Stimulated activated CD4-positive, alpha-beta T cell treated with anti-CD3 and anti-CD28 coated beads, TNF-alpha, amount 100 ng/mL, for 4 hours (primary cell): ENCODE measurements at places on chromosomes 11 and 22.

GRCh38 chr11:70618431-70619101 is 220.2 kb downstream of the CTTN start:
- no peak for DNase-seq

GRCh38 chr11:10349806-10350205 is 44.9 kb downstream of the ADM start:
- DNase-seq, result no peak

- DNase-seq, result no peak
Measured at GRCh38 chr11:43541993-43542392, 138.5 kb upstream of the HSD17B12 start.

DNA sequence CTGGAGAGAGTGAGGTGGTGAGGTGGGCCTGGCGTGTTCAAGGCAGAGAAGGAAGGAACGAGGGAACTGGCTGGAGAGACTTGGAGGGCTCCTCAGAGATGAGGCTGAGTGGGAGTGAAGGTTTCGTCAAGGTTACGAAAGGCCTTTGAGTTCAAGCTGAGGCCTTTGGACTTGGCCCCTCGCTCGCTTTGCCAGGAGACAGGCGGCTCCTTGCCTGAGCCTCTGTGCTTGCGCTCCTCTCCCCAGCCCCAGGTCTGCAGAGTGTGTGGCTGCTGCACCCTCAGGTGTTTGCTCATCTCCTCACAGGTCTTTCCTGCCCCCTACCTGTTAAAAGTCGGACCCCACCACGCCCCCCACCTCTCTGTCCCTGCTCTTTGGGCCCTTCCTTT is 91.6 kb downstream of the ATXN10 start:
- no peak for DNase-seq

GRCh38 chr11:86335131-86335767 is 33.2 kb downstream of the HIKESHI start:
- DNase-seq, result no peak

GRCh38 chr22:30927806-30928205 is 40.8 kb downstream of the MORC2 start:
- DNase-seq, result no peak

- no peak for DNase-seq
Measured at GRCh38 chr22:35761037-35761436, 43.4 kb downstream of the APOL5 start.

DNA sequence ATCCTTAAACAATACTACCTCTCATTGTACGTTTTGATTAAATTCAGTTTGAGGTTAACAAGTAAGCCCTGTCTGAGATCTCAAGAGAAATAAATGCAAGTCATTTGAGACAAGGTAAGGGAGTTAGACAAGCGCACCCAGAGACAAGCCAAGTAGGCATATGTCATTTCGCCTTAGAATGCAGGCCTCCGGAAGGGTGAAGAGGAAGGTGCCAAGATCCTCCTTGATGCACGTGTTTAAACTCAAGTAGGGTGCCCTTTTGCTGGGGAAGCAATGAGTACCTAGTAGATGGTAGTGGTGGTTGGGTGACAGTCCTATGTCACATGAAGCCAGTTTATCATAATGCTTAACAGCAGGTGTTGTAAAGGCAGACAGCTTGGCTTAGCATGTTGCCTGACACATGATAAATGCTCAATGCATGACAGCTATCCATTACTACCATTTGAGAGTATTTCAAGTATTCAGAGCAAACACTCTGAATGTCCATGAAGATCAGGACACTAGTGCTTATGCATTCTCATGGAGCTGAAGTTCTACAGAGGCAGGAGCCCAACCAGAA is 415.9 kb downstream of the TMEM135 start:
- DNase-seq, result no peak

GRCh38 chr11:99781074-99781473 is 760.3 kb downstream of the CNTN5 start:
- no peak for DNase-seq

- DNase-seq, result no peak
Measured at GRCh38 chr11:59967677-59968394, 4.0 kb downstream of the OOSP4A start.

GRCh38 chr22:40462195-40462984 is 92.0 kb downstream of the SGSM3 start:
- no peak for DNase-seq

DNA sequence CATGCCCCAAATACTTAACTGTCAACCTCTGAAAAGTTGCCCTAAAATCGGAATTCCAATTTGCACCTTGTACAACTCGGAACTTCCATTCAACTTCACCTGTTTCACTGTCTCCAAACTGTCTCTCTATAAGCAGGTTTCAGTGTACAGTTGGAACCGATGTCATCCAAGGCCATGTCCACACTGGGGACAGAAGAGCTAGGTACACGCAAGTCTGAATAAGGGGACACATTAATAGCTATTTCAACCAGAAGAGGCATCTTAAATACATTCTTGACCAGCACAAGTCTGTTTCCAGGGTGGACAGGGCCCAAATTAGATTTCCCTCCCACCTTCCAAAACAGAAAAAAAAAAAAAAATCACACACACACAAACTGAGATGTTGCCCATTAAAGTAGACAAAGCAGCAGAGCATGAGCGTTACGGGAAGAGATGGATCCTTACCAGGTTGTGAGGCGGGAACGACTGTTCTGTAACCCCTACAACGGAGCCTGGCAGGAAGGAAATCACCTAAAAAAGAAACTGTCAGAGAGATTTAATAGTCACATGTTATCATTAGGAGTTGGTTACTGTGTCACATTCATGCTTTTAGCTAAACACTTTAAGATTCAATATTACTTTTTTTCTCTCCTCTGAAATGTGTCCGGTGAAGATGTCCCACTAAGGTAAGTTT is 1.7 kb downstream of the CREBZF start:
- DNase-seq, result no peak

GRCh38 chr11:91396236-91397133 is 828.1 kb upstream of the FAT3 start:
- DNase-seq, result no peak

GRCh38 chr11:64290352-64291261 is 495 bp upstream of the KCNK4 start:
- no peak for DNase-seq

GRCh38 chr11:82864268-82864667 is 36.0 kb downstream of the PRCP start:
- no peak for DNase-seq

GRCh38 chr11:3136546-3137455 is 28.3 kb downstream of the OSBPL5 start:
- DNase-seq, result no peak

DNA sequence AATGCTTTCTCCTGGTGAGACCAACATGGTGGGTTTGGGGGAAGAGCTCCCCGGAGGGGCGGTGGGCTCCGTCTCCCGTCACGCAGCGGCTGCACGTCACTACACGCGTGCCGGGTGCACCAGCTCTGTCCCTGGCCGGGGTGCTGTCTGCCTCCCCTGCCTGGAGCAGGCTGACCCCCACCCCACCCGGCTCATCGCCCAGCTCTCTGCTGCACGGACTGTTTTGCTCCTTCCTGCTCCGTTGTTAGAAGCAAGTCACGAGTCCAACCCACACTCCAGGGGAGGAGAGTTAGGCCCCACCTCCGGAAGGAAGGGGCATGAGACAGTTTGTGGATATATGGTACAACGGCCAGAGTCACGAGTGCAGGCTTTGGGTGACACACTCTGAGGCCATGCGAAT is 364.9 kb downstream of the BRD1 start:
- DNase-seq, result no peak

GRCh38 chr11:62694455-62695167 is 5.3 kb upstream of the LRRN4CL start:
- DNase-seq, result peak; percentile 58

GRCh38 chr11:40139536-40139935 is 1319.9 kb downstream of the LRRC4C start:
- DNase-seq, result no peak

GRCh38 chr11:10485646-10486045 is 30.6 kb downstream of the AMPD3 start:
- no peak for DNase-seq

GRCh38 chr11:28756977-28757376 is 648.8 kb downstream of the METTL15 start:
- no peak for DNase-seq

GRCh38 chr11:120907971-120908370 is 115.9 kb upstream of the TBCEL start:
- DNase-seq, result no peak

DNA sequence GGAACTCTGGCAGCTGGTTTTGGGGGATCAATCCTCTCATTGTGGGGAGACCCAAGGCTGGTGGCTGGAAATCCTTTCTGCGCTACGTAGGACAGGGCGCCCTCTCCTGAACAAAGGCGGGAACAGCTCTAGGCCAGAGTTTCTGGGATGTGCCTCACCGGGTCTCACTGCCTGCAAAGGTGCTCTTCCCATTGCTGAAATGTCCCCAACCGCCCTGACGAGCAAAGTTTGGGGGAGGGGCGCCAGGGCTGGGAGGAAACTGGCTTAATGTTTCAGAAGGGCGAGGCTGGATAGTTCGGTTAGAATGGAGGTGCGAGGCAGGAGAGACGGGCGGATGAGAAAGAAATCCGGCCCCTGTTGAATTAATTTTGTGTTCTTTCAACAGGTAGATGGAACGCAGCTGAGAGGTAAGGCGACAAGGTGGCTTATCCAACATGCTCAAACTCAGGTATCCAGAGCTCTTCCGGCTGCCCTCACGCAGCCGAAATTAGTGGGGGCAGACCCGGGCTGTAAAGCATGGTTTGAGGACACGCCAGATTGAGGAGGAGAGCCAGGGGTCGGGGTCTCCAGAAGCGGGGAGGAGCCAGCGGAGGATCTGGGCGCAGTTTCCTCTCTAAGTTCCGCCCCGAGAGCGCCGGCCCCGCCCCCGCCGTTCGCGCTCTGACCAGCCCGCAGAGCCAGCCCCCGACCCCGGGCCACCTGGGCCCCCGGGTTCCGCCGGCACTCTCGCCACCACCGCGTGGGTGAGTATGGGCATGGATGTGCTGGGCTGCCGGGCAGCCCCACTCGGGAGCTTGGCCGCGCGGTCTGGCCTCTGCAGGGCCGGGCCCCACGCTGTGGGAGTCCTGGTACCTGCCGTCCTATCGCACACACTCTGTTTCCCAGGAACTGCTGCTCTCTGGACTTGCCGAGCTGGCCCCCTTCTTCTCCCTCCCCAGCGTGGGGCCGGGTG is at the start of gene PGAP2:
TSS of gene PGAP2 (plus strand) at position 652 of the 952 bp plus-strand sequence. CDS start 2,700 bp downstream, outside the sequence.
- DNase-seq, result no peak

DNA sequence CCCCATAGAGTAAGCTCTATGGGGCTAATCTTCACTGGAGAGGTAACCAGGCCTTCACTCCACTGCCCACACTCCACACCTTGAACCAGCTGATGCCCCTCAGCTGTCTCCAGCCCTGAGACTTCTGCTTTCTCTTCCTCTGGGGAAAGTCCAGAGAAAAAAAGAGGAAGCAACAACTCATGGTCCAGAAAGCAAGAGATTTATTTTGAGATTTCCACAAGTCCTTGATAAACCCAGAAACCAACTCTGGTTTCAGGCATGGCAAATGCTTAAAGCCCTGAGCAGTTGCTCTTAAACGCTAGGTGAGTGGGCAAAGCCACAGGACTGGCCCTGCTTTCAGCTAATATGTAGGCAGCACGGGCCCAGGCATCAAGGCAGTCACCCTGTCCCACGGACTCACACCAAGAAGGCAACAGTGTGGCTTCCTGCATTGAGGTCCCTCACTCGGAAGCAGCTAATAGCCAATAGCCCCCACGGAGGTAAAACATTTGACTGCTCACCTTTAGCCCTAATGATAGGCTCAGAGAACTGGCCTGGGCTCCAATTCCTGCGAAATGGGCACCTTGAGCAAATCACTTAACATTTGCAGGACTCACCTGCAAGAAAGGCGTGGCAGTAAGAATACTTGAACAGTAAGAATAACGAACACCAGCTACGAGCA is 4.3 kb downstream of the CYB561A3 start:
- no peak for DNase-seq

DNA sequence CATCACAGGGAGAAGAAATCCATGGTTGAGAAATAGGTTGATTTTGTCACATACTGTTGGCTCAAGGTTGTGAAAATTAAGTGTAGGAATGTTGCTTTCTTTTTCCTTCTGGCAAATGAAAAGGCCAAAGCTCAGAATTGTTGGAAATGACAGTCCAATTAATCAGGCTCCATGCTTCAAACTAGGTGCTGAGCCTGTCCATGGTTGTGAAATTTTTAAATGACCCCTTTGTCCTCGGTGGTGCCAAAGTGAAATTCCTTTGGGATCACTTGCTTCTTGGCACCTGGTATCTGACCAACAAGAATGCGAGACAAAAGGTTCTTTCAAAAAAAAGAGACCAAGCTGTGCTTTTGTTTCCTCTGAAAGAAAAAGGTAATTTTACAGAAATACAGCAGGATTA is 451.9 kb downstream of the ETS1 start:
- DNase-seq, result no peak

- DNase-seq, result no peak
Measured at GRCh38 chr11:12526789-12527188, 147.4 kb upstream of the TEAD1 start.

- DNase-seq, result peak; percentile 46
Measured at GRCh38 chr11:57711414-57712255, at the start of gene MED19. Gene MED19 (minus strand): TSS chr11:57712215. CDS start chr11:57712179, 36 bp downstream.

DNA sequence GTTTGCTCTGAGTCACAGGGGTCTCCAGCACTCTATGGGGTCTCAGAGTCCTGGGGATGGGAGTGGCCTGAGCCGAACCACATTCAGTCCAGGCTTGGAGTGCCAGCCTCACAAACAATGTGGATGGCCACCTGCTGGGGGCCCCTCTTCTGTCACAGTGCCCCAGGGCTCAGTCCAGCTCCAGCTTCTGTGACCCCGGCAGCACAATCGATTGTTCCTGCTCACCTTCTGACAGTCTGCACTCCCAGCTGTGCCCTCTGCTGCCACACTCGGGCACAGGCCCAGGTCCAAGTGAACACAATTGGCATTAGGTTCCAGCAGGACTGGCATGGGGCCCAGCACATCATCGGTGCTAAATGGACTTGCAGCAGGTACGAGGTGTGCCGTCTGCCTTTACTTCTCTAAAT is 84.8 kb downstream of the TP53I11 start:
- no peak for DNase-seq

DNA sequence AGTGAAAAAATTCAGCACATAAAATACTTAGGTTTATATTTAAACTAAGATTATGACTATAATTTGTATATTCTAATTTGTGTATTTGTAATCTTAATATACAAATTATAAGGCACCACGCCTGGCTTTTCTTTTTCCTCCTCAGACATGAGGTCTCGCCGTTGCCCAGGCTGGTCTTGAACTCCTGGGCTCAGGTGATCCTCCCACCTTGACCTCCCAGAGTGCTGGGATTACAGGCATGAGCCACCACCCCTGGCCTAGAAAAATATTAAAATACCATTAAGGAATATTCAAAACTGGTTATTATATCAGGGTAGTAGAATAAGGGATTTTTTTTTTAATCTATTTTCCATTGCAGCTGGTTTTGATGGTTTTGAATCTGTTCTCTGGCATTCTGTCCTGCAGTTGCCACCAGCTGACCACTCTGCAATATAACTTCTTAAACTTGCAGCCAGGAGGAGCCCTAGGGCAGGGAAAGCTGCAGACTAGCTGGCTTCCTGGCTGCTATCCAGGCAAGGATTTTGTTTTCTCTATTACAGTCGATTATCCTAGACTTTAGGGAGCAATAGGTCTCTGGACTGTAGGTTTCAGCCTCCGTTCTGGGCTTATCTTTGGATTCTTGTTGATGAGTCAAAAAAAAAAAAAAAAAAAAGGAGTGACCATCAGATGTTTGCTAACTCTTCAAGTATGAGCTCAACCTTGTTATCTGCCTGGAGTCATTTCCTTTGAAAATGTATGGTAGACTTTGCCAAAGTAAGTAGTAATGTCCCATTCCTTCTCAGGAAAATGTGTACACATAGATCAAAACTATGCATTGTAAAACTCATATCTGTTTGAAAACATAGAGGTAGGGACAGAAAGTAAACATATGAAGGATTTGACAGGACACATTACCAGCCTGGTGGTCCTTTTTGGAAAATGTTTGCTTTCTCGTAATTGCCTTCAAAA is 13.2 kb downstream of the POLA2 start:
- DNase-seq, result no peak
